ACHN (cell line): ENCODE measurements at places on chromosomes 2 and 18.
A peak's percentile ranks its signal among the peaks of the same experiment; 100 is the strongest.

DNA sequence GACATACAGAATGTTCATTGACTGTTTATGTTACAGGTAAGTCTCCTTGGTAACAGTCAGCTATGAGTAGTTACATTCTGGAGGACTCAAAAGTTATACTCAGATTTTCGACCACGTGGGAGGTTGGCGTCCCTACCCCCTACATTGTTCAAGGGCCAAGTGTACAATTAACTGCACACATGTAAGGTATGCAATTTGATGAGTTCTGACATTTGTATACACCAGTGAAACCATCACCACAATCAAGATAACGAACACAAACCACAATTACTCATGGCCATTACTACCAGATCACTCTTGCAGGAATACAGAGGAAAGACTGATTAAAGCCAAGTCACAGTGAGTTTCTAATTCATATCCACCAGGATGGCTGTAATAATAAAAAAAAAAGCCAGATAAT is 39.6 kb upstream of the LDLRAD4 start:
- no peak for DNase-seq

GRCh38 chr2:85656468-85656867 is 11.5 kb downstream of the SFTPB start:
- DNase-seq: no peak

- no peak for DNase-seq
Observed at GRCh38 chr2:121833358-121833723, 77.9 kb downstream of the TSN start.

DNA sequence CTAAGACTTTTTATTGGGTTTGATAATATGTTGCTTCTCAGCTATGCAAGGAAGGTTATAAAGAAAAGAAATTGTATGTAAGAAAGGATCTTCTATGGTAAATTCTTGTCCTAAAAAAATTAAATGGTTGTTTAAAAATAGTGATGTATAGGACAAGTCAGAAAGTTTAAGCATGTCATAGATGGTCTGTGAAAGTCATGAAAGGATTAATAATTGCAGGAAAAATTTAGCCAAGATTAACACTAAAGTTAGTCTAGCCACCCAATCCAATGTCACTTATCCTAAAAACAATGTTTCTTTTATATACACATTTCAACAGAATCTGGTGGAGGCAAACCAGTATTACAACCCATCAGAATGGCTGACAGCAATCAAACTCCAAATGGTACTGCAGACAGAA is 1046.7 kb upstream of the SLC39A10 start:
- peak; percentile 9 for DNase-seq

DNA sequence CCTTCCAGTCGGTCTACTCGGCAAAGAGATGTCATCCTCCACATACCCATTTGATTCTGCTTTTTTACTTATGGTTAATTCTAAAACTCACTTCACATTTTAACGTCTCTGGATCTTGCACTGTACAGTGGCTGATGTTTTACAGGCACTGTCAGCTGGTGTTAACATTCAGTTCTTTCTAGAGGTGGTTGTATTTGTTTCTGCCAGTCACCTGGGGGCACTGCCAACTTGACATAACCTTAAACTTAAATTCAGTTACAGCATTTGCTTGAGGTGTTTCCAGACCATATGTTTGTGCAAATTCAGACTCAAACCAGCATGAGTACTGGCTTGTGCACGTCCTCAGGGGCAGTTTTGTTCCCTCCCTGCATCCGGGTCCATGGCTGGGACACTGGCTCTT is 5.3 kb upstream of the TMEM185B start:
- DNase-seq: peak; percentile 23

DNA sequence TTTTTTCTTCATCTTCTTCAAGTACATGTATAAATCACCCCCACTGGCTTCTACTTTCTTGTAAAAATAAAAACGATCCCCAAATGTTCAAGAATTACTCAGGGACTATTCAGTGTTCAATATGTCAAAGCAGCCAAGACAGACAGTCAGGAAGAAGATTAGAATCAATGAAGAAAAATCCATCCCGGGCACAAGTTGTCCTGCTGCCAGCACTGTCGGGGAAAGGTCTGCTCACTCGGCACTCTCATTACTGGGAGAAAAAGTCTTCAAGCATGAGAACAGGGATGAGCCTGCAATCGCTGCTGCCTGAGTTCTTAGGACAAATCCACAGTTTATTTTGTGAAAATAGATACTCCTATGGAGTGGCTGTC is 482.8 kb upstream of the KLHL29 start:
- DNase-seq: no peak

DNA sequence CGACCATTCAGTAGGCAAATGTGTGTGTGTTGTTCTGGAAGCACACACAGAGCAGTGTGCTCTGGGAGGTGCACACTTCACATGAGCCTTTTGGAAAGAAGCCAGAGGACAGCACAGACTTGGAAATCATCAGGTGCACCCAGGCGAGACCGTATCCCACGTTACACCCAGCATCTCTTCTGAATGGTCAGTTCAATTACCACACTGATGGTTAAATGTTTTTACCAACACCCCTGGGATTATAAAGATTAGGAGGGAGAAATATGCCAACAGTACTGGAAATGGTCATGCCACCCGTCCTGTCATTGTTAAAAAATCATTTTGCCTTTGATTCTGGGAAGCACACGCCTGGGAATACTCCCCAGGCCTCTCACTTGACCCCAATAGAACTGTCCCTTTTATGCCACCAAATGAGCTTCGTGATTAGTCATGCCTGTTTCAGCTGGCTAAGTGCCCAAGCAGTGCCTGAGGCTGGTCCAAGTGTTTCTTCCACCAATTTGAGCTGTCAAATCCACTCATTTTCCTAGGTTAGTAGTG is 183.7 kb downstream of the NRP2 start:
- DNase-seq: peak; percentile 61

GRCh38 chr2:15795426-15795825 is 144.9 kb upstream of the MYCN start:
- DNase-seq: no peak

- DNase-seq: no peak
Observed at GRCh38 chr2:4931721-4932365, 760.3 kb upstream of the SOX11 start.

DNA sequence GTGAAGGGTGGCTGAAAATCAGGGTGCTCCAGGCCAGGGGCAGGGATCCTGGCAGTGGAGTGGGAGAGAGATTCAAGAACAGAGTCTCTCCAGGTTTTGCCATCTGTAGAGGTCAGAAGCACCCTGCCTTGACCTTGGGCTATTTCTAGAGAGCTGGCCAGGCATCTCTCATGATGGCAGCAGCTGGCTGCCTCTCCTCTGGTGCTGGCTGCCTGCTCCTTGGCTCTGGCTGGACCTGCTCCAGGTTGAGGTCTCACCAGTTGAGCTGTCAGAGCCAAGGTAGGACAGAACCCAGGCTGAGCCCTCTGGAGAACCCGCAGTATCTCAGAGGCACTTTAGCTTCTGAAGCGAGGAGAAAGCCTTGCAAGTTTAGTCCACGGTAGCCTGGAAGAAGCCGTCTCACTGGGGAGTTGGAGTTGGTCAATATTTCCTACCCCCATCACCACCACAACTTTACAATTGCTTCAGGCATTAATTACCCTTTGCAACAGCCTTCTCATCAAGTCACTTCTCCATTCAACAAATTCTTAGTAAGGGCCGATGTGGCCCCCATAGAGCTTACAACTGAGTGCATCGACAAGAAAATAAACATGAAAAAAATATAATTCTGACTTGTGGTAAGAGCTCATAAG is 25.6 kb downstream of the GNLY start:
- DNase-seq: no peak

DNA sequence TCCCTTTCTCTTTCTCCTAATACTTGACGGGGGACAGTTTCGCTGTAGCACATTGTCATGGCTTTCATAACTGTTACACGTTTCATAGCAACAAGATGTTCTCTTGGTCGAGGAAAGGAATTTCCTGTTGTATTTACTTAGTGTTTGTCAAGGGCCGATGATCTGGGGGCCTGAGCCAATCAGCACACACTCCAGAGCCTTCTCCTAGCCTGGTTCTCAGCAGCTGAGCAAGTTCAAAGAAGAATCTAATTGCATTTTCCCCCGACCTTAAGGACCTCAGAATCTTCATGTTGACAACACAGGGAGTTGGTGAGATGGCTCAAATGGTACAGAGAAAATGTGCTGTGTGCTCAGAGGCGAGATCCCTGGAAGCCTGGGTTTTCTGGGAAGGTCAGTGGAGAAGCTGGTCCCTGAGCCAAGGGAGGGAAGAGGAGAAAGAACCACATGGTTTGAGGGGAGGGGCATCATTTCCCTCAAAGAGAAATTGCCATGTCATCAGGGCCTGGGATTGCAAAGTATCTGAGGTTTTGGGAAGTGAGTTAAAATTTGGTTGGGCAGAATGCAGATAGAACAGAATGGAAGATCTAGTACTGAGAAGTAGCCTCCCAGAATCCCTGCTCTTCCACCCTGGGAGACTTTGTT is 76.9 kb upstream of the AGAP1 start:
- no peak for DNase-seq

DNA sequence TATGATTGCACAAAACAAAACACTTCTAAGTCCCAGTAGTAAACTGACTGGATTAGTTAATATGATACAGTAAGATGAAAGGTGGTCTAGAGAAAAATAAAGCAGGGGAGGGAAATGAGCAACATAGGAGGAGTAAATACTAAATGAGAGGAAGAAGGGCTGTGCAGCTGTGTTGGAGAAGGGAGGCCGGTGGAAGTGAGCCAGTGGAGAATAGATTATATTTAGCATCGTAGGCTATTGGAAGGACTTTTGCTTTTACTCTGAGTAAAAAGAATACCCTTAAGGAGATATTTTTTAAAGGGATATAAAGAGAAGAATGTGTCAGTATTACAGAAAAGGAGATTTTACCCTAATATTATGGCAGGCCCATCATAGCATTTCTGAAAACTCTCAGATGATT is 12.7 kb downstream of the WDR75 start:
- DNase-seq: no peak

- peak; percentile 73 for DNase-seq
Observed at GRCh38 chr2:45610281-45611019, 617 bp downstream of the SRBD1 start.

DNA sequence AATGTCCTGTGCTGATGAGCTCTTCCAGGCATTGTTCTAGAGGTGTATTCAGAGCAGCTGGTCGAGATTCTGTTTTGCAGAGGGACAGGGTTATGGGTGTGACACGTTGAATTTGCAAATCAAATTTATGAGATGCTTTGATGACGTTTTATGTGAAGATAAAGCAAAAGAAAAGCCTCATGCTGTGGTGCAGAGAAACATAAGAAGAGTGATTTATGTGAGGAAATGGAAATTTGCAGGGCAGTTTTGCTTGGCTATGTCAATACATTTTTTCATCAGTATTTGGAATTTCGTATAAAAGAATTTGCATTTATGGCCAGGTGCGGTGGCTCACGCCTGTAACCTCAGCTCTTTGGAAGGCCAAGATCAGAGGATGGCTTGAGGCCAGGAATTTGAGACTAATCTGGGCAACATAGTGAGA is 36.4 kb downstream of the TSN start:
- DNase-seq: no peak

DNA sequence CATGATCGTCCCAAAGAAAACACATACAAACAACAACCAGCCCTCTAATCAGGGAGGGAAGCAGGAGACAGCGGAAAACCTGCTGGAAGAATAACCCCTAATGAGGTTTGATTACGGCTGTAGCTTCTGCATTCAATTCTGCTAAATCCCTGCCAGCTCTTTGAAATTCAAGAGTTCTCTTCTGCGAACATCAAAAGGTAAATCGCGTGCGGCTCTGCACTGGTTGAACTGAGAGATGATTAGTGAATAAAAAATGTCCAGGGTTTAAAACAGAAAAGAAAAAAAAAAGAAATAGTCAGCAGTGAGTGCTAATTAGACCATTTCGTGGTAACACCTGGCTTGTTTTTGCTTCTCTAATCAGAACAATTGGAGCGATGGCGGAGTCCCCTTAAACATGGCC is 153.0 kb upstream of the CAPN13 start:
- no peak for DNase-seq

- DNase-seq: no peak
Observed at GRCh38 chr2:131046918-131047652, 46.2 kb downstream of the FAM168B start.

GRCh38 chr18:32420084-32420750 is 50.5 kb downstream of the GAREM1 start:
- DNase-seq: no peak
